ENCODE measurements at places on chromosomes 7 and 10.

DNA sequence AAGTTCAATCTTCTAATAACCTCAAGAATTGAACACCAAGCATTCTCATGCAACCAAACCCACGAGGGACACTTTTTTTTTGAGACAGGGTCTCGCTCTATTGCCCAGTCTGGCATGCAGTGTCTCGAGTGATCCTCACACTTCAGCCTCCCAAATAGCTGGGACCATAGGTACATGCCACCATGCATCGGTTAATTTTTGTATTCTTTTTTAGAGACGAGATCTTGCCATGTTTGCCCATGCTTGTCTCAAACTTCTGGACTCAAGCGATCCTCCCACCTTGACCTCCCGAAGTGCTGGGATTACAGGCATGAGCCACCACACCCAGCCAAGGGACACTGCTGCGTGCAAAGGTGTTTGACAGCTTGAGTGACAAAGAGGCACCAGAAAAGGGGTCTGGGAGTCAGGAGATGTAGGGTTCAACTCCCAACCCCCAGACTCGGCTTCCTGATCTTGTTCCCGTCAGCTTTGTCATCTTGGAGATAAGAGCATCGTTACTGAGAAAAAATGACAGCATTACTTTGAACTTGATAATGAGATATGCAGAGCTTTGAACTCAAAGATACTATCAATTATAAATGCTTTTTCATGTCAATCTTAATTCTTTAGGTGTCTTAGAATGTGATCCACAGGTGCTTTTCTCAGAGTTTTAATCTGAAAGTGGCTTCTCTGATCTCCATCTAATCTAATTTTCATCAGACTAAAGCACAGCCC, 1.6 kb upstream of the CYTH3 start:
- DNase-seq: no peak

- DNase-seq: no peak
These were observed 103.0 kb downstream of the COL26A1 start for GRCh38 chr7:101465576-101466196.

DNA sequence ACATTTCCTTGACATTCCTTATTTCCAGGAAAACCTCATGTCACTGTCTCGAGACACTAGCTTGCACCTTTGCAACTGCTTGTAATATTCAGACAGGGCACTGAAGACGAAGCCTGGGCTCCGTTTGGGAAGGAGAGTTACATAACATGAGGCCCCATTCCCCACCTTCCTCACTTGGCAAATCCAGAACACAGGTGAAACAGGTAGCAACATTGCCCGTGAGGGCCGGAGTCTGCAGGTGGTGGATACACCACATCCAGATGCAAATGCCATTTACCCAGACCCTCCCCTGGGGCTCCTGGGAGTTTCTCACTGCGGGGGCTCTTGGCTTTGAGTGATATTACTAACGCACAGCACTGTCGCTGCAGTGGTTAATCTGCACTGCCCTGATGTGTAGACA, 491.0 kb downstream of the PTPRN2 start:
- peak; percentile 20 for DNase-seq

GRCh38 chr7:38840736-38841460, 68.1 kb downstream of the VPS41 start:
- no peak for DNase-seq

GRCh38 chr10:80094231-80094630, 15.8 kb downstream of the TMEM254 start:
- DNase-seq: no peak

DNA sequence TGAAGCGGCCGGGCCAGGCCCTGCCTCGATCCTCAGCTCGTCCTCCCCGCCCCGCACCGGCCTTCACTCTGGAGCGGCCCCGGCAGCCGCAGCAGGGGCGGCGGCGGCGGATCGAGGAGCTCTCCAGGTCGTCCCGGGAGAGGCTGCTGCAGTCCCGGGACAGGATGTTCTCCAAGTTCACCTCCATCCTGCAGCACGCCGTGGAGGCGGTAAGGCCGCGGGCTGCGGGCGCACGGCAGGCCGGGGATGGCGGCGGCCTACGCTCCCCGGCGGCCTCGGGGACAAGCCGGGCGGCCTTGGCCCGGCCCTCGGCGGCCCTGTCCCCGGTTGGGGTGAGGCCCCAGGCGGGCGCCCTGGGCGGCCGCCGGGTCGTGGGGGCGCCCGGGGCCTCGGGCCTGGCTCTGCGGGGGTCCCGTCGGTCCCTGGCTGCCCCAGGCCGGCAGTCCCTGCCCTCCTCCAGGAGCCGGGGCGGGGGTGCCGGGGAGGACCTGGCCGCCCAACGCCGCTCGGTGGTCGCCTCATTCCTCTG, 399 bp downstream of the FHIP2A start:
- peak; percentile 23 for DNase-seq

DNA sequence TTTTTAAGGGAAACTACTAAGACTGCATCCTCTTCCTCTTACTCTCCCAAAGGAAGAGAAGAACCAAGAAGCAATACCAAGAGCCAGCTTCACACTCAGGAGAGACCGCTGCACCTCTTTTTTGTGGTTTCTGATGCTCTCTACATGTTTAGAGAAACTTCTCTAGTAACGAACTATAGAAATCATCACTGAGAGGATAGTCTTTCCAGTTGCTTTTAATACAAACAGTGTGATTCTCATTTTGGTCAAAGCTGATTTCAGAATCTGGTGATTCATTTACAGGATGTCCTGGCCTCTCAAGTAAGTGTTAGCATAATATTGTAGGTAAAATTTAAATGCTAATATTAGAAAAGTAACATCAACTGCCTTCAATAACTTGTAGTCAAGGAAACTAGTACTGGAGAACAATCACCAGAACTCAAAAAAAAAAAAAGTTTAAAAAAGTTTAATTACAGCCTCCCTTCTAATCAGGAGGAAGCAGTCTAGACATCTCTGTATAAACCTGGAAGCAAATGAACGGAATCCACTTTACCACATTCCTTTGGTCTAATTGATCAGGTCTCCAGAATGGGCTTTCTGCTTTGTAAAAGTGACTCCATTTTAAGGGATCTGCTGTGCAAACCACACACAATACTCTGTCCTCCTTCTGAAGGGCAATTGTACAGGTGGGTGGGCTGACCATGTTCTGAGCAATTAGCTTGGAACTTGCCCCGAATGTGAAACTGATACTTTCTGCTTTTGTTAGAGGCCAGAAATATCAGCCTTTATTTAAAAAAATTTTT, 3.0 kb downstream of the LAMB1 start:
- no peak for DNase-seq

DNA sequence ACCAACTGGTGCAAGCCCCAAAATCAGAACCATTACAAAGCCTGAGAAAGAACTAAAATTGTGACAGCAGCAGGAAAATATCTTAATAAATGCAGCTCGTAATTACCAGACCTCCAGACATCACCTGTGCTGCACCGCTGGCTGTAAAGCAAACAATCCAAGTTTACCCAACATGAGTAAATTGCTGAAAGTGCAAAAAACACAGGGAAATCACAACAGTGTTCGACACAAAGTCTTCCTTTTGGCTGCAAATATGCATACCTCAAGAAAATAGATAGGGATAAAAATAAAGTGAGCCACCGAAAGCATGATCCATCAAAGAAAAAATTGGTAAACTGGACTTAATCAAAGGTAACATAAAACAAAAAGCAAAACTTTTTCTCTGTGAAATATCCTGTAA, 101.7 kb downstream of the SLC16A9 start:
- no peak for DNase-seq

- peak; percentile 59 for DNase-seq
These were observed 72.0 kb upstream of the TES start for GRCh38 chr7:116138202-116138801.

GRCh38 chr10:74186678-74187077, 35.7 kb downstream of the ADK start:
- no peak for DNase-seq

GRCh38 chr7:29281782-29282541, 87.4 kb downstream of the CHN2 start:
- DNase-seq: peak; percentile 81

GRCh38 chr7:25075459-25075858, 49.6 kb downstream of the CYCS start:
- no peak for DNase-seq

- DNase-seq: no peak
These were observed 3.8 kb downstream of the SSC4D start for GRCh38 chr7:76405738-76406137.

DNA sequence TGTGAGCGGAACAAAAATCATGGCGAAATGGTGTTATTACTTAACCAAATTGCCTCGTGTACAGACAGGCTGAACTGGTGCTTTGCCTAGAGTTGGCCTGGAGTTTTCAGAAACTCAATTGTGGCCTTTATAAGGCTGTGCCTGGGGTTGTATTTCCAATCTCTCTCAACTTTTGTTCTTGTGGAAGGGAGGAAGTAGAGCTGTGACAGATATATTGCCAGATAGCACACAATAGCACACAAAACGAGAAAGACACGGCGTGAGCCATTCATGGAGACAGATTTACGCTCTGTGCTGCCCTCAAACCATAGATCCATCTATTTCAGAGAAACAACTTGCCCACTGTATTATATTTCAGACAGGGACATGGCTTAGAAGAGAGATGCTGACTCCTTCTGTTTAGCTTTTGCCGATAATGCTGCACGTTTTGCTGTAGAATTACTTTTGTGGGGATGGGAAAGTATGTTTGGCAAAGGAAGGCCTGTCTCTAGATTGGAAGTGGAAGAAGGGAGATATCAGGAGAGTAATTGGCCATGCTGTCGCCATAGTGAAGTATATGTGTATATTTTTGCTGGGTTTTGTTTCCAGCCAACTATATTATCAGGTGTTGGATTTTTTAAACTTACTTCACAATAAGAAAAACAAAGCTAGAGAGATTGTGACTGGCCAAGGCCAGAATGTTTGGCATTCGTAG, 80.4 kb downstream of the AUTS2 start:
- DNase-seq: no peak

DNA sequence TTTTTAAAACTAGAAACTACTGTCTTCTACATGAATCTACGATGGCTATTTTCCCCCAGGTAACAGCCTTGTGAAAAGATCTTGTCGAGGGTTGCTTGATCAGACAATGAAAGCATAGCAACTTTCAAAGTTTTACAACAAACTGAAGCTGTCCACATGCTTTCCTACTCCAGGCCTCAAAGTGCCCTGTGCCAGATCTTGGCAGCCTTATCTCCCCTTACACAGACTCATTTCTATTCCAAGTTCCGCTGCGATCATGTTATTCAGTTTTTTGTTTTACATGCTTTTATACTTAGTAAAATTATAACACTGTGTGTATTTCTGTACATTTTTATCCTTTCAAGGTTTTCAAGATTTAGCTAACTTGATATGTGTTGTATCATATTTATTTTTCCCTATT, 661.7 kb upstream of the SORCS1 start:
- DNase-seq: no peak

GRCh38 chr7:112365551-112365950, 84.7 kb upstream of the IFRD1 start:
- no peak for DNase-seq

GRCh38 chr7:77368974-77369373, 47.2 kb downstream of the GSAP start:
- no peak for DNase-seq

- no peak for DNase-seq
These were observed 45.8 kb upstream of the ZNF32 start for GRCh38 chr10:43694526-43694925.

DNA sequence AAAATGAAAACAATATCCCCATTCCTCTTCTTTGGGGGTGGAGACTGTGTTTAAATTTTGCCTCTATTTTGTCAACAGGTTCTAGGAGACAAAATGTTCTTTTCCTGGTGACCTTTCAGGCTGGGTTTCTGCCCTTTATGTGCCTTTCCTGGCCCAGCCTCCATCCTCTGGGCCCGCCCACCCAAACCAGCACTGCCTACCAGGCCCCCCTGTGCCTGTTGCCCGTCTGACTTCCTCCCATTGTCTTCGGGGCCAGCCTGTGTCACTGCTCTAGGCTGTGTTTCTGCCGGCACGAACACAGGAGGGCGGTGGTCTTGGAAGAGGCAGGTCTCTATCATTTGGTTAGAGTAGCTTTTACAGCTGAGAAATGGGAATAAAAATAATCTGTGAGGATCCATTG, 13.9 kb downstream of the TSPAN14 start:
- no peak for DNase-seq

DNA sequence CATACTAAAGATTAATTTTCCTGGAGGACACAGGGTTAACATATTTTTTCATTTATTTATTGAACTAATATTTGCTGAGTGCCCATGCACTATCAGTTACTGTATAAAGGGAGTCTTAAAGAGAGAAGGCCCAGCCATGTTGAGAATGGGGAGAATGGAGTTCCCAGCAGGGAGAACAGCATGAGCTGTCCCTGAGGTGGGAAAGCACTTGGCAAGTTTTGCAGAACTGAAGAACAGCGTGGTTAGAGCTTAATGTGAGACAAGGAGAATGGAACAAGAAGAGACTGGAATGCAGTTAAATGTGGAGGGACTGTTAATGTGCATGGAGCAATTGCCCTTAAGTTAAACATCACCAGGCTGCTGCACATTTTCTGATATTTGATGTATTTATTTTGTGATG, 435.4 kb downstream of the SUGCT start:
- DNase-seq: no peak

DNA sequence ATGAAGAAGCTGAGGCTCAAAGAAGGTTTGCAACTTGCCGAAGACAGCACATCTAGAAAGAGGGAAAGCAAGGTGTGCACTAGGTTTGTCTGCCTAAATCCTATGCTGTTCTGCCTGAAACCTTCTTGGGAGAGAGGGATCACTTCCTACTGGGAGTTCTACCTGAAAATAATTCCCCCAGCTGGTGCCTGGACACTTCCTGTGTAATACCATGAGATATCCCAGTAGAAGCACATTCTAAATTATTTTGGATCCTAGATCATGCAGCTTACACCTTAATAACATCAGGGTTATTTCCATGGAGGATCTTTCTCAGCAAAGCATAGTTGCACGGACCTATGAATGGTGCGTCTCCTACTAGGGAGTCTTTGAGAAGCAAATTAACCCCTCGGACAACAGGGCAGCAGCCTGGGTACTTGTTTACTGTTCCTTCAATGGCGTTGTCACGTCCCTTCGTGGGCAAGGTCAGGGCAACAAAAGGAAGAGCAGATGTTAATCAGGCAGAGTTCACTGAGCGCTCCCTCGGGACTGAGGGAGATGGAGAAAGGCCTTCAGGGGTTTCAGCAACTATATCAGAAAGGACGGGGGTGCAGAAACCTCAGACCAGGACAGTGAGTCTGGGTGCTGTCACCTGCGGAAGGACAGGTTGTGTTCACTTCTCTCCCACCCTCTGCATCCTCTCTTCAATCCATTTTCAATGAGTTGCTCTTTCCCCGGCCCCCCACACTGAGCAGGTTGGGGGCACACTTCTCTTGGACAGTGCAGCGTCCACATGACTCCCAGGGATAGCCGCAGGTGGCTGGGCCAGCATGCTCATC, 44.0 kb downstream of the OAT start:
- no peak for DNase-seq

- peak; percentile 19 for DNase-seq
These were observed 86.6 kb upstream of the C7orf33 start for GRCh38 chr7:148503900-148504487.

DNA sequence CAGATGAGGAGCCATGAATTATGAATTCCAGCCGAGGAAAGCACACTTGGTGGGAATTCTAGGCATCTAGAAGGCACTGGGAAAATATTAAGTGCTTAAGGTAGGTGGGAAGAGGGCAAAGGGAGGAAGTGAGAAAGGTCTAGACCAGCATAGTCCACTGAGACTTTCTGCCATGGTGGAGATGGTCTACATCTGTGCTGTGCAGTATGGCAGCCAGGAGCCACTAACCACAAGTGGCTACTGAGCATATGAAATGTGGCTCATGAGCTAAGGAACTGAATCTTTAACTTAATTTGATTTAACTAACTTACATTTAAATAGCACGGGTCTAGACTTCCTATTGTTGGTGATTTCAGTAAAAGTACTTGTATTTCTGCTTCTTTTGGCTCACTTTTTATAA, 82.5 kb upstream of the SEM1 start:
- no peak for DNase-seq

- DNase-seq: no peak
These were observed 256.9 kb downstream of the ELMO1 start for GRCh38 chr7:37191797-37192196.
